DMS53 (cell line): ENCODE measurements at places on chromosomes 16 and 17.

- DNase-seq = no peak
These were observed 27.2 kb downstream of the ZNF594 start for GRCh38 chr17:5164436-5164835.

DNA sequence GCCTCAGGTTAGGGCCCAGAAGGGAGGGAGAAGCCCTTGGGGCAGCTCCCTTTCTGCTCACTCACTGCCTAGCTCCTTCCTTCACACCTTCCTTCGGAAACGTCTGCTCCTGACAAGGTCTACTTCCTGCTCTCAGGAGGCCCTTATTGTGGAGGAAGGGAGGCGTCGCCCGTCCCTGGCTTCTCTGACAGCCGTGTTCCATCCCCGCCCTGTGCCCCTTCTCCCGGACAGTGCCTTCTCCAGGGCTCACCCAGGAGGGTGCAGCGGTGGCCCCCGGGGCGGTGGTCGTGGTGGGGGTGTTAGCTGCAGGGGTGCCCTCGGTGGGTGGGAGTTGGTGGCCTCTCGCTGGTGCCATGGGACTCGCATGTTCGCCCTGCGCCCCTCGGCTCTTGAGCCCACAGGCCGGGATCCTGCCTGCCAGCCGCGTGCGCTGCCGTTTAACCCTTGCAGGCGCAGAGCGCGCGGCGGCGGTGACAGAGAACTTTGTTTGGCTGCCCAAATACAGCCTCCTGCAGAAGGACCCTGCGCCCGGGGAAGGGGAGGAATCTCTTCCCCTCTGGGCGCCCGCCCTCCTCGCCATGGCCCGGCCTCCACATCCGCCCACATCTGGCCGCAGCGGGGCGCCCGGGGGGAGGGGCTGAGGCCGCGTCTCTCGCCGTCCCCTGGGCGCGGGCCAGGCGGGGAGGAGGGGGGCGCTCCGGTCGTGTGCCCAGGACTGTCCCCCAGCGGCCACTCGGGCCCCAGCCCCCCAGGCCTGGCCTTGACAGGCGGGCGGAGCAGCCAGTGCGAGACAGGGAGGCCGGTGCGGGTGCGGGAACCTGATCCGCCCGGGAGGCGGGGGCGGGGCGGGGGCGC, 231.9 kb downstream of the SEC14L1 start:
- DNase-seq = peak; percentile 77

- DNase-seq = no peak
These were observed 155.2 kb downstream of the SHISA9 start for GRCh38 chr16:13056607-13057006.

- DNase-seq = no peak
These were observed 638 bp upstream of the TMEM88 start for GRCh38 chr17:7854078-7854777.

- DNase-seq = no peak
These were observed 117.1 kb upstream of the ZNF750 start for GRCh38 chr17:82956726-82957468.

DNA sequence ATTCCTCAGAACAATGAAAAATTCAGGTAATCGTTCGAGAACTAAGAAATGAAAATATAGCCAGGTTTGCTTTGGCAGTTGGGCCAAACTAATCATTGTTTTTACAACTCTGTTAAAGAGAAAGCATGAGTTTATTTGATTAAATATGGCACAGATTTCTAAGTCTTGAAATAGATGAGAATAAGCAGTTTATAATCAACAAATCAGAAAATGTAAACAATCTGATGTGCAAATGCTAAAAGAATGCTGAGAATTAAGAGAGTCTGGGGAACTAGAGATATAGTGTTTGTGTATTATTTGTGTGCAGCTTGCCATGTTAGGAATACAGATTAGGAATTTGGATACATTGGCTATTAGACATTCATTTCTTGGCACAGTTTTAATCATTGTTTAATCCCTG, 212.5 kb downstream of the TANC2 start:
- no peak for DNase-seq

DNA sequence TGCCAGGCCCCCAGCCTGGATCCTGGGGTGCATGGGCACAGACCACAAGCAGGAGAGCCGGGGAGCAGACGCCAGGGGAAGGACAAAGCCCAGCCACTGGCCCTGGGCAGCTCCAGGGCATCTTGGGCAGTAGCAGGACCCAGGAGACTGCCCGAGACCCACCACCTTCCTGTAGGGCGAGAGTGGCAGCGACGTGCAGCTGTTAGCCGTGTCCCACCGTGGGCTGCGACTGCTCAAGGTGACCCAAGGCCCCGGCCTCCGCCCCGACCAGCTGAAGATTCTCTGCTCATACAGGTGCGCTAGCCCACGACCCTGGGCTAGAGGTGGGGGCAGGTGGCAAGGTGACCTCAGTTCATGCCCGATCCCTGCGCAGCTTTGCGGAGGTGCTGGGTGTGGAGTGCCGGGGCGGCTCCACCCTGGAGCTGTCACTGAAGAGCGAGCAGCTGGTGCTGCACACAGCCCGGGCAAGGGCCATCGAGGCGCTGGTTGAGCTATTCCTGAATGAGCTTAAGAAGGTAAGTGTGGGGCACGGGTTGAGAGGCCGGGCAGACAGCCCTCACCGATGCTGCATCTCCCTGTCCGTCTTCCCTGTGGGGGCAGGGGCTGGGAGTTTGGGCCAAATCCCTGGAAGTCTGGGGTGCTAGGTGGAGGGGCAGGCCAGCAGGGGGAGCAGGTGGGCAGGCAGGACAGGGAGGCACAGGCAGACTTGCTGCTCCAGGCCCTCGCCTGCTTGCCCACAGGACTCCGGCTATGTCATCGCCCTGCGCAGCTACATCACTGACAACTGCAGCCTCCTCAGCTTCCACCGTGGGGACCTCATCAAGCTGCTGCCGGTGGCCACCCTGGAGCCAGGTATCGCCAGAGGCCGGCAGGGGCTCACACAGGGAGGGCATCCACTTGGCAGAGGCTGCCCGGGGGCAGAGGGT, 13.5 kb upstream of the SMIM5 start:
- peak; percentile 88 for DNase-seq

GRCh38 chr16:86077243-86077940, 178.4 kb downstream of the IRF8 start:
- DNase-seq = no peak

GRCh38 chr16:85365120-85365519, 248.0 kb upstream of the GSE1 start:
- DNase-seq = peak; percentile 57

GRCh38 chr16:86631444-86631843, 53.1 kb downstream of the FOXL1 start:
- DNase-seq = no peak

GRCh38 chr16:23453338-23454052, 506 bp upstream of the COG7 start:
- no peak for DNase-seq

DNA sequence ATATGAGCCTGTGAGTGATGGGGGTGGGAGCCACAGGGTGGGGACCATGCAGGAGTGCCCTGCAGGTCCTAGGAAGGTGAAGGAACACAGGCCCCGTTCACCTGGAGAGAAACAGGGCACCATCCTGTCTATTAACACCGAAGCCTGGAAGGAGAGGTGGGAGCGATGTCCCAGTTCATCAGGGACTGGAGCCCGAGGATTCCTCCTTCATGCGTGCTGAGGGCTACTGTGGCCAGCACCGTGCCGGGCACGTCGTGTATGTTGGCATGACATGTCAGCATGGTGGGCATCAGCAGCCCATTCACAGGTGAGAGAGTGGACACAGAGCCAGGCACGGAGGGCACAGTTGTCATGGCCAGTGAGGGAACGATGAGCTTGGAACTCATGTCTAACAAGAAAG, 1.4 kb downstream of the WFIKKN2 start:
- DNase-seq = no peak

DNA sequence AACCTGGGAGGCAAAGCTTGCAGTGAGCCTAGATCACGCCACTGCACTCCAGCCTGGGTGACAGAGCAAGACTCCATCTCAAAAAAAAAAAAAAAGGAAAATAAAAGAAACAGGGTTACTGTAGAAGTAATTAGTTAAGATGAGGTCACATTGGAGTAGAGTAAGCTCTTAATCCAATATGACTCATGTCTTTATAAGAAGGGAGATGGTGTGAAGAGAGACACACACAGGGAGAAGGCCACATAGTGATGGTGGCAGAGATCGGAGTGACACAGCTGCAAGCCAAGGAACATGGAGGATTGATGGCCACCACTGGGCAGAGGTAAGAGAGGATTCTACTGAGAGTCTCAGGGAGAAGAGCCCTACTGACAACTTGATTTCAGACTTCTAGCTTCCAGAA, 15.3 kb upstream of the SLFN5 start:
- DNase-seq = no peak

DNA sequence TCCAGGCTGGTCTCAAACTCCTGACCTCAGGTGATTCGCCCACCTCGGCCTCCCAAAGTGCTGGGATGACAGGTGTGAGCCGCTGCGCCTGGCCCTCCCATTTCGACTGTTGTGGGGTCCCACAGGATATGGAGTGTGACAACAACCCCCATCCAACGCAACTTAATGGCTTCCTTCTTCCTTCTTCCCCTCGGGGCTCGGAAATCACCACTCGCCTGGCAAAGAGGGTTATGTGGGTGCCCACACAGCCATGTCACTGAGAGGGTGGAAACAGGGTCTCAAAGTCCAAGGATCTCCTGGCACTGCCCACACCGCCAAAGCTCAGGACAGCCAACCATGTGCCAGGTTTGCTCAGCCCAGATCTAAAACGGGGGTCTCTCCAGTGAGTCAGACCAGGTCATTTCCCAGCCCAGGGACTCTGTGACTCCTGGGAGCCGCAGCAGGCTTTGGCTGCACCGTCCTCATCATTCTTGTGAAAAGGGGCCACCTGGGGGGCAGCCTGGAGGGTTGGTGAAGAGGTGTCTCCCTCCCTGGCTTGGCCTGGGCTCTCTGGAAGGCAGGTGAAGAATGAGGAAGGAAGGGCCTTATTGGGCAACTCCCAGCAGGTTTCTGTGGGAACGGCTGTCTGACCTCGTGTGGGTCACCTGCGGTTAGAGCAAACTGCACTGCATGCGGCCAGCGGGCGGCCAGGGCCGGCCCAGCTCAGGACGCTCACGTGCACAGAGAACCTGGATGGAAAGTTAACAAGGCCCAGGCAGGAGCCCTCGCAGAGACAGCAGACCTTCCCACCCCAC, 25.3 kb upstream of the LITAF start:
- peak; percentile 75 for DNase-seq

DNA sequence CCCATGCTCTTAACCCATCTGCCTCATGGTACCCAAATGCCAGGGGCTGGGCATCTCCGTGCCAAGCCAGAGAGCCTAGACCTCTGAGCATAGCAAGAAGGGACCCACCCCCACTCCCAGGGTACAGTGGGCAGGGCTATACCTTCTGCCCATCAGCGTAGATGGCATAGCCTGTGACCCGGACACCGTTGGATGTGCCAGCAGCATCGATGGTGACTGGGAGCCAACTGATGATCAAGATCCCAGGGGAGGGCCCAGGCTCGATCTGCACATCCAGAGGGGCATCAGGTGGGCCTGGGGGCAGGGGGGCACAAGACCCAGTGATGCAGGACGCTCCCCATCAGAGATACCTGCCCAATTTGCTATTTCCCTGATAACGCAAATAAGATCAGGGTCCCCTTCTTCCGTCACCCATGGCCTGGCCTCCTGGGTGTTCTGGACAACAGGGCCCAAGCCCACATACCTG, 17.1 kb downstream of the TSPOAP1 start:
- DNase-seq = no peak

DNA sequence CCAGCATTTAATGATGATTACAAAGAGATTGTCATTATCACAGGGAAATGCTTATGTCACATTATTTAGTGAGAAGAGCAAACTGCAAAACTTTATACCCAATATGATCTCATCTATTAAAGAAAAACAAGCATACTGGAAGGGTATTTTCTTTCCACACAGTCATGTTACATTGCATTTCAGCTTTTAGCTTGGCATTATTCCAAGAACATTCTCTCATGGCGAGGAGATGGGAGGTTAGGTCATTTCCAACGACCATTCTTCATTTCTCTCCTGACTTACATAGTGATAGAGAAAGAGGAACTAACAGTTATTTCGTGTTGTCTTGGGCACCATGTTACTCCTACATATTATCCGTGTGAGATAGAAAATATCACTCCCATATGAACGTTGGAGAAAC, 309.4 kb upstream of the XYLT1 start:
- DNase-seq = no peak

- no peak for DNase-seq
These were observed 58.1 kb downstream of the SMURF2 start for GRCh38 chr17:64603987-64604386.

- DNase-seq = no peak
These were observed 43.2 kb downstream of the SOCS1 start for GRCh38 chr16:11212798-11213196.

DNA sequence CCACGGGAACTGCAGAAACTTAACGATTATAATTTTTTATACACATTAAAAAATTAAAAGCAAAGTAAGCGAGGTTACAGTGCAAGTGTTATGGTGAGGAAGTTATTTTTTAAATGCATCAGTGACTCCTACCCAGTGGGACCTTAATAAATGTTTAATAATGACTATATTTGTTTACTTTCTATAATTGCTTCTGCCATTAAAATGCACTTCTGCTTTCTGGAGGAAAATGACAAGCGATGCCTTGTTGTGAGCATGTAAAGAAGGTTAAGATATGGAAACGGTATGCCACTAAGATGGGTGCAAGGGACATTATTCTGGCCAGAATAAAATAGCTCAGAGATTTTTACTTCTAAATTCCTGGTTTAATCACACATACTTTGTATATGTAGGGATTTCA, 252.1 kb downstream of the CDH11 start:
- no peak for DNase-seq

DNA sequence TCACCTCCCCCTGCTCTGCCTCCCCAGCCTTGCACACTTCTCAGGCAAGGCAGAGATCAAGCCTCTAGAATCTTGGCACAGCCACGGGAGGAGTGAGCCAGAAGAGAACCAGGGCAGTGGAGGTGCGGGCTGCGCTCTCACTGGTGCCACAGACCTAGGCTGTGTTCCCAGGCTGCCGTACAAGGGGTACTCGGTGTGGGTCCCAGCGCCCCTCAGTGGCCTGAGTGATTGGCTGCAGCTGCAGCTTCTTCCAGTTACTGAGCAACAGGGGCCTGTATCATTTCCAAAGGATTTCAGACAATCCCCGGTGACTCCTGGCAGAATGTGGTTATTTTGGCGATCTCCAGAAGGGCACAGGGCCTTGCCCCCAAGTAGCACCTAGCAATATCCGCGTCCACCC, 1852.1 kb downstream of the TP53TG3F start:
- no peak for DNase-seq

DNA sequence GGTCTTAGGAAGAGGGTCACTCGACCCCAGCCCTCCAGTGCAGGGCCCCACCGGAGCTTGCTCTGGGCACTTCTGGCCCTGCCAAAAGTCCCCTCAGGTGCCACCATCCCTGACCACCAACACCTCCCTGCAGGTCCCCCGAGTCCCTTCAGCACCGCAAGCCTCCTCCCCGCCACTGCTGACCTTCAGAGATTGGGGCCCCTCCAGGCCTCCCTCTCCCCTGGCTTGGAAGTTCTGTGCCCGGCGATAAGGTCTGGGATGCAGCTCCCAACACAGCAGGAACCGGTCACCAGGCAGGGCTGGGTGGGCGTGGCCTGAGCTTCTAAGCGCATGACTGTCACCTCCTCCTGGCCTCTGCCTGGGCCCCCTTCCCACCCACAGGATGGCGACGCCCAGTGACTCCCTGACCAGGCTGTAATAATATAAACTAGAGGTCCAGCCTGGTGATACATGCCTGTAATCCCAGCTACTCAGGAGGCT, 11.2 kb downstream of the PIEZO1 start:
- peak; percentile 16 for DNase-seq

GRCh38 chr17:17940441-17940911, 31.7 kb downstream of the TOM1L2 start:
- DNase-seq = no peak

- DNase-seq = no peak
These were observed 3.5 kb downstream of the MGAT5B start for GRCh38 chr17:76871668-76872067.
